ENCODE measurements at places on chromosomes 13 and 19.

DNA sequence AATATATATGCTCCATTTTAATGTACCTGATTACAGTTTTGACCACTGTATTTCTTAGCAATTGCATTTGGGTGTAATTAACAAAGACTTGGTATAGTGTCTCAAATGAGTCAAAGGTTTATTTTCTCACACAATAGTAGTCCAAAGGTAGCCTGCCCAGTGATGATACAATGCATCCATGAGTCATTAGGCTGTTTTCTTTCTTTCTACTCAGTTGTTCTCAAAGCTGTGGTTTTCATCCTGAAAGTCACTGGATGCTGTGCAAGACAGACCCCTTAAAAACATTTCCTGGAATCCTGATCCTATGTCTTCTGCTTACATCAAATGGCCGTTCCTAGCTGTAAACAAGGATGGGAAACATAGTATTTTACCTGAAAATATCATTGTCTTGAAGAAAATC, 651.2 kb upstream of the MIR17HG start:
- no peak for DNase-seq

DNA sequence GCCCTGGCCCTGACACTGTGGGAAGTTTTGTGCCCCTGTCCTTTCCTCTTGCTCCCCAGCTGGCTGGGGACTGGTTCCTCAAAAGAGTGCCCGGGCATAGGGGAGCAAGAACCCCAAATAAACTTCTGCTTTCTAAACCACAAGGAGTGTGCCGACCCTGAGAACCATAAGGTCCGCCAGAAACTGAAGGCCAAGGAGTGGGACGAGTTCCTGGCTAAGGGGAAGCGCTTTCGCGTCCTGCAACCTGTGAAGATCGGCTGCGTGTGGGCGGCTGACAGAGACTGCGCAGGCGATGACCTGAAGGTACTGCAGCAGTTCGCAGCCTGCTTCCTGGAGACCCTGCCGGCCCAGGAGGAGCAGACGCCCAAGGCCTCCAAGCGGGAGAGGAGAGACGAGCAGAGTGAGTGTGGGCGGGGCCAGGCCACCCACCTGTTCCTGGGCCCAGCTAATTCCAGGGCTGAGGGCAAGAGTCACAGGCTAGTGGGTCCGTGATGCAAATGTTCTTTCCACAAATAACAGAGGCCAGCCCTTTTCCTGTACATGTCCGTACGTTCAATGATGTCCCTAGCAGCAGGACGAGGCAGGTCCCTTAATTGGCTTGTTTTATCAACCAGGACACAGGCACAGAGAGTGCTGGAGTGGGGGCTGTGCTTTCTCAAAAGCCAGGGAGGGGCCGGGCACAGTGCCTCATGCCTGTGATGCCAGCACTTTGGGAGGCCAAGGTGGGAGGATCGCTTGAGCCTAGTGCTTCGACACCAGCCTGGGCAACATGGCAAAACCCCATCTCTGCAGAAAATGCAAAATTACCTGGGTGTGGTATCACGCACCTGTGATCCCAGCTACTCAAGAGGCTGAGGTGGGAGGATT, 25.6 kb downstream of the UBXN6 start:
- DNase-seq = no peak

DNA sequence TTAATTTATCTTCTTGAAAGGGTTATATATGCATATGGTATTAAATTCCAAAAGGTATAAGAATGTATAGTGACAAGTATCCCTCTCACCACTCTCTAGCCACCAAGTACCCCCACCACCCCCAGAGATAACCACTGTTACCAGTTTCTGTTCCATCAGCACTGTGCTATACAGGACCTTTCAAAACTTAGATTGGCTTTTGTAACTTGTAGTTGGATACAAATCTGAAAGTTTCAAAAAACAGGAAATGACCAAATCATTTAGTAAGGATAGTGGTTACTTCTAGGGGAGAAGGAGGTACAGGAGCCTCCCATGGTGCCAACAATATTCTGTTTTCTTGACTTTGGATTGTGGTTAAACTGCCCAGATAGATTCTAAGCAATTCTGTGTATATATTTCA, 56.7 kb downstream of the AKAP11 start:
- DNase-seq = no peak

- DNase-seq = no peak
Observed at GRCh38 chr19:18109733-18110608, 12.4 kb downstream of the MAST3 start.

GRCh38 chr13:33376212-33376611, 90.7 kb upstream of the STARD13 start:
- DNase-seq = no peak

DNA sequence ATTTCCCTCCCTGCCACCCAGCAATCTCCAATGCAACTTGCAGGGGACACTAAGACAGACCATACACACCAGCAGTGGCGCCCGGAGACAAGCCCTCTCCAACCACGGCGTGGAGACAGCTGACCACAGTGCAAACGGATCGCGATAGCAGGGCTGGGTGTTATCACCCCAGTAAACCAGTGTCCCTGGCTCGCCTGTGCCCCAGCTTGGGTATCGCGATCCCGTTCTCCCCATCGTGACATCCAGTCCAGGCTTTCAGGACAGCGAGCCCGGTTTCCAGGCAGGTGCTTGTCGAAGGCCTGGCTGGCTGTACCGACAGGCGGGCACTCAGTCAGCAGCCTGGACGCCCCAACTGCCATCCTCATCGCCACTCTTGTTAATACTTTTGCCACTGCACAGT, 20.7 kb upstream of the NANOS2 start:
- DNase-seq = no peak

DNA sequence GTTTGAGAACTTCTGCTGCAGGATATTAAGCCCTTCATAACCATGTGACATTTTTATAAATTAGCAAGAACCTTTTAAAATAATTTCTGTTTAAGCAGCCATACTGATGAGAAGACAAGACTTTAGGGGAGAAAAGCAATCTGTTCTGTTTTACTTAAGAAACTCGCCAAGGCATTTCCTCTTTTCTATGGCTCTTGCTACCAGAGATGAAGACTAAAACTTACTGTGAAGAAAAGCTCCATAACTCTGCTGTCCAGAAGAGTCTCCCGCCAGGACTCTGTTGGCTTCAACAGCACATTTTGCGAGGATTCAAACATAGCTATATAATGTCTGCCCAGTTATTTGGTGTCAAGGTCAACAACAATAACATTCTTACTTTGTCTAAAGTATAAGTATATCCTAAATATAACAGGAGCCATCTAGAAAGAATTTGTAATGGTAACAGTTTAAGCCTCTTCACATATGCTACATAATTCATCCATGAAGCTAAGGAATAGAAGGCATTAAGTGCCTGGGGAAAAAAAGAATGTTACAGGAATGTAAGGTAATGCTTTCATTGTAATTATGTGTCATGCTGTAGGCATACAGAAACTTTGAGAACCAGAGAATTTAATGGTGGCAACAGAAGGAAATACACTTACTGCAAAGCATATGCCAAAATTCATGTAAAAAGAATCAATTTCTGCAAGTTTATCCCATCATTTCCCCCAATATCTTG, 53.2 kb upstream of the EEF1AKMT1 start:
- DNase-seq = peak; percentile 61

DNA sequence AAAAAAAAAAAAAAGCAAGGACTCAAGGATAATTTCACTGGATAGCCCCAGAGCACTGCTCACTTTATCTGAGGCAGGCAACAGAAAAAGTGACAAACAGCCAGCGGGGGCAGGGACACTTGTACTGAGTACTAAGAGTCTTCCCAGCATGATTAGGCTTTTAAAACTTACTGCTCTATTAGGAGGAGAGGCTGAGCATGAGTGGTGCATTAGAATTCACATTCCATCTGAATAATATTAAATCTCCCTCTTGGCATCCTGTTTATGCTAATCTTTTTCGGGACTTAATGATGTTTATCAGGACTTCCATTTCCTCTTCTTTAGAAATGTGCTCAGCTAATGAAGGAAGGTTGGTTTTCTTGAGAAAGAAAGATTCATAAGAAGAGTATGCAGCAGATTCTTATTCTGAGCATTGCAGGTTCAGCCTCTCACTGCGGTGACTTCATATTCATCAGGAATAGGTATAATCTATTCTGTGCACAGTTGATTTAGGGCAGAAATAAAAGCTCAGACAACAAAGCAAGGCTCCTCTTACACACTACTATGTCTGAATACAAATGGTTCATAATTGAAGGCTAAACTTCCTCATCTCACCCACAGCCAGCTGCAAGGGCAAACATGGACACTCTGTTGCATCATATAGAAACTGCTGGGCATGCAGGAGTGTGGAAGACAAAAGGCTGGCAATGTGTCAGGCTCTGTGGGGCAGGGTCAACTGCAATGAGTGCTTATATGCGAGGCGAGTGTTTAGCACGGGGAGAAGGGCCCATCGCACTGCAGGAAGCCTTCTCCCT, 107.0 kb downstream of the KL start:
- DNase-seq = peak; percentile 46

DNA sequence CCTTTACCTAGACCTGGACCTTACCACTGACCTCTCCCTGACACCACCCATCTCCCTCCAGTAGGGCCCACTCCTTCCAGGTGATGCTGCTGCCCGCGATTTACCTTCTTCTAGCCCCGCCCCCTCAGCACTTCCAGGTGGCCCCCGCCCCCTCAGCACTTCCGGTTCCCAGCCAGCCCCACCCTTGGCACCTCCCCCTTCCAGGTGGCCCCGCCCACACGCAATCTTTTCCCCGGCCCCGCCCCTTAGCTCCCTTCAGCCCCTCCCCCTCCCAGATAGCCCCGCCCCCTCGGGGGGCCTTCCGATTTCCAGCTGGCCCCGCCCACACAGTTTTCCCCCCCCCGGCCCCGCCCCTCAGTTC, 586 bp downstream of the LIG1 start:
- peak; percentile 71 for DNase-seq

GRCh38 chr19:16463991-16464575, 7.7 kb downstream of the EPS15L1 start:
- DNase-seq = no peak

DNA sequence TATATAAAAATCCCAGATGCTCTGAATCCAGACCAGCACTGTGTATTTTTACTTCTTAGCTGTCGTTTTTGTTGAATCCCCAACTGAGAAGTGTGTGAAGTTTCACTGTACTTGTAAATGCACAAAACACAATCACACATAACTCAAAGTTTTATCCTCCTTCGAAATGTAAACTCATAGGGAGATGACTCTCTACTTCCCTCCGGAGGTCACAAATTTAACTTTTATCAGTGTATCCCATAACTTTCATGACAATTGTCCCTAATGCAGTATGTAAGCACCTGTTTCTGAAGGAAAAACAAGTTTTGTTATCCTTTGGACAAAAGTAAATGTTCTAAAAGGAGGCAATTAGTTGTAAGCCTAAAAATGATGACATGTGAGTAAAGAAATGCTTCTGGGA, 665.0 kb upstream of the SLITRK6 start:
- DNase-seq = peak; percentile 5

DNA sequence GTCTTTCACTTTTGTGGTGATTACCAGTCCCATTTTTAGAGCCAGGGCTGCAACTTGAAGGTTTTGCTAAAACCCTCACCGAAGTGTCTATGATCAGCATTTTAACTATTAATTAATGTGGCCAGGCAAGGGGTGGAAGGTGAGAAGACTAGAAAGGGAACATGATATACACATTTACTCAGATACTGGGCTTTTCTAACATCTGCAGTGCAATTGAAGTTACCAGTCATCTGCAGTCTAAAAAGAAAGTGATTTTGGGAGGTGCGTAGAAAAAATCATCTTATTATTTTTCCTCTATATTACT, 481 bp downstream of the ALOX5AP start:
- no peak for DNase-seq

DNA sequence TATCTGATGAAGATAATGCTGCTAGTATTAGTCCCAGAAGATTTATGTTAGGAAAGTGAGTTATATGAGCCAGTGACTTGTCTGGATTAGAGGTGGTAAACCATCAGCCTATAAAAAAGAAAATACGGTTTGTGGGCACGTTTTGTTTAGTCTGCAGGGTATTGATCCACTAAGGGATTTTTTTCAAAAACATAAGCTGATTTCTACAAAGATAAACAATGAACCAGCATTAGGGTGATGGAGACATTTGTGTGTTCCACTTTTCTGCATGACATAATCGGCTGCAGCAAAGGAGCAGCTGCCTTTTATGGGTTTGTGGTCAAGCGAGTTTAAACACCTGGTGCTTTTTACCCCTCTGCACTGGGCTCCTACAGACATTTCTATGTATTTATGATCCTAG, 836.4 kb upstream of the GPC6 start:
- DNase-seq = no peak

DNA sequence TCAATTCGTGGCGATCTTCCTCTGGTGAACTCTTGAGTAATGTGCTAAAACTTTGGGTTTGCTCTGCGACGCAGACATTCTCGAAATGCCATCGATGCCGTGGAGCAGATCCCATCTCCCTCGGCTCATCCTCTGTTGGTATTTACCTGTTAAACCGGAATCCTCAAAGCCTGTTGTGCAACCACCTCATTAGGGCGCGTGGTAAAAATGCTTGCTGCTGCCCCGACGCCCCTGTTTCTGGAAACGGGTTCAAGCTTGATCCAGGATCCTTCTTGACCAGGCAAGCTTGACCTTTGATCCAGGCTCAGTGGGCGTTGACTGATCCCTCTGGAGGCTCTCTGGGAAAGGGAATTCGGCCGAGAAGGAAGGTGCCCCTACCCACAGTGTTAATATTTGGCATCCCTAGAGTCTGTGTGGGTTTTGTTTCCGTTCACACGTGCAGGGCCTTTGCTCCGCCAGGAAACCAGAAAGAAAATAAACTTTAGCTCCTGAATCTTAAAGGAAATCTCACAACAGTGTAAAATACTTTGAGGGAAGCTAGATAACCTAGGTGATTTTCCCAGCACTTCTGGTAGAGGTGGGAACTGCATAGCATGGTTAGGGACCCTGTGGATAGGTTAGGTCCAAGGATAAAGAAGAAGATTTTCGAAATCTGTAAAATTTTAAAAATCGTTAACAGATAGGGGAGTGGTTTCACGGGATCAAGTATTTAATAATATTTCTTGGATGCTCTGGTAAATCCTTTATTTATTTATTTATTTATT, 1.1 kb downstream of the LSM14A start:
- DNase-seq = peak; percentile 64

DNA sequence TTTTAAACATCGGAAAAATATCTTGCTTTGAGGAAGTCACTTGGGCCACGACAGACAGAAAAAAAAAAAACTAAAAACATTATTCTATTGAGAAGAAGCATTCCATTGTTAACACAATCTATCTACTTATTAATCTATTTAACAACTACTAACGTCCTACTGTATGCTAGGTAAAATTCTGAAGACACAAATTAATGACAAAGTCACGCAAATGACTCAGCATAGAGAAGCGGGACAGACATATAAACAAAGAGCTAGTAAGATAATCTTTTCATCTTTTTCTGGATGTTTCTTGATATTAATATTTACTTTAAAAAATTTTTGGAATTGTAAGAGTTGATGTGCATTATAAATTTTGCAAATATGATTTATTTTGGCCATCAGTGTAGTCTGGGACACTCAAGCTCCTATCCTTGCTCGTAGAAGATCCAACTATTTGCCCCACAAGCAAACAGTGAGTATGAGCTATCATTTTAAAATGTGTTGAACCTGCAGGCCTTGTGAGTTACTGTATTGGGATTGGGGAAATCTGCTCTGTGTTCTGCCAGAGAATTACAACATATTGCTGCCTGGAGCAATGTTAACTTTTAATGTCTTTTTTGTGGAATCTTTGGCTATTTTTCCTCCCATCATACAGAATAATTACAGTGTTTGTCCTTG, 109.1 kb downstream of the PCDH9 start:
- DNase-seq = no peak
